Stimulated activated CD4-positive, alpha-beta T cell treated with anti-CD3 and anti-CD28 coated beads, TNF-alpha, amount 100 ng/mL, for 1 hour (primary cell): ENCODE measurements at places on chromosomes 7 and 10.

GRCh38 chr7:12130609-12131008, 80.5 kb upstream of the TMEM106B start:
- no peak for DNase-seq

DNA sequence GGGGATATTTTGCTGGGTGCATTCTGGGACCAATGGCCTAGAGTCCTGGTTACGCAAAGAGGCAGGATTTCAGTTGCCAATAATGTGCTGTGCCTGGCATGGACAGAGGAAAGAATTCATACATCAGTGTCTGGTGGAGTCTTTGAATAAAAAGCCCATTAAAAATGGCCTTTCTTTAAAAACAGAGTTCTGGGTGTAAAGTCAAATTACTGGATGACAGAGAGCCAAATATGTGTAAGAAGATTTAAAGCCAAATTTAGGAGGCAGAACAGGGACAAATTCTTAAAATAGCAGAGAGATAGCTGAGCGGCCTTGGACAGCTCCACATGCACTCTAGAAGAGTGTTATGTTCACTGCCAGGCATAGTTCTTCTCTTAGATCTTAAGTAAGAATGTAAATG, 60.8 kb upstream of the MEOX2 start:
- DNase-seq: no peak

DNA sequence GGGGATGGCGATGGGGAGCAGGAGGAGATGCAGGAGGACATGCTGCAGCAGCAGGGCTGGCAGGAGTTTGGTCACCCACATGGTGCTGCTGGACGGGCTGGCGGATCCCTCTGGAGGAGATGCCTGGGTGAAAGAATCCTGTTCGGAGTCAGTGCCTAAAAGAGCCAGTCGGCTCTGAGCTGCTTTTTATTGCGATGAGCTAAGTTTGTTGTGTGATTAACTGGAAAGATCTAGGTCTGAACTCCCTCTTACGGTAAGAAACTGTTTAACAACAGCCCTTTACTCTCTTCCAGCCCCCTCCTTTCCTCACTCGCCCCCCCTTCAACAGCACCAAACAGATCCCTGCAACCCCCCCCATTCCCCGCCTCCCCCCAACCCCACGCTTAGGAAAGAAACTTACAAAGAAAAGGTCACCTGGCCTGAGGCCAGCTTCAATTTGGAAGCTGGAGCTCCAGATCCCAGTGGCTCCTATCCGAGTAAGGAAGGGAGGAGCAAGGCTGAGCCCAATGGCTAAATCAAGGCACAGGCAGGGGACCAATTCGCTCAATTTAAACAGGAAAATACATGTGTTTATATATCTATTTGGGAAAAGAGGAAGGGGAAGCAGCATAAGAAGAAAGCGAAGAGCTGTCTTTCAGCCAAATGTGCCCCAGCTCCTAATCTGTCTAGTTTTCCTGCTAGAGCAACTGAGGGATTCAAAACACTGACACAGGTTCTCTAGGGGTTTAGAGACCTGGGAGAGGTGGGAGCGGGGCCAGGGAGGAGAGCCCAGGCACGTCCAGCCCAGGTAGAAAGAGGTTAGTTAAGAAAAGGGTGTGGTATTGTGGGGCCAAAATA, at the start of gene HGF:
TSS of gene HGF (minus strand) at position 157 of the 837 bp plus-strand sequence. CDS start at position 81, 76 bp downstream.
- no peak for DNase-seq

GRCh38 chr7:113606325-113606724, 312.5 kb downstream of the PPP1R3A start:
- no peak for DNase-seq

DNA sequence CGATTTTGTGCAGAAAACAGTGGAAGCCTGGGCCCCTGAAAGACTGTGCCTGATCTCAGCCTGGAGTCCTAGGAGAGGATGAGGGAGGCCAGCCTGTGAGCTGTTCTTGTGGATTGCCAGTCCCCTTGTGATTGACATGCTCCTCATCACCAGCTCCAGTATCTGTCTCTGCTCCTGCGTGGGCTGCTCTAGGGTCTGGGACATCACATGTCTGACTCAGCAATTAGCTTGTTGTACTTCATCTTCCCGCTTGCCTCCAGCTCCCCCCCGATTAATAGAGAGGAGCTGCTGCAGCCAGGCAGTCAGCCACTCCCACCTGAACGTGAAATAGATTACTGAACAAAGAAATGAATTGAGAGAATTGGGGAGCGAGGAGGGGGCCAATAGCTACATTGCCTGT, 99.6 kb upstream of the TBX20 start:
- DNase-seq: no peak

DNA sequence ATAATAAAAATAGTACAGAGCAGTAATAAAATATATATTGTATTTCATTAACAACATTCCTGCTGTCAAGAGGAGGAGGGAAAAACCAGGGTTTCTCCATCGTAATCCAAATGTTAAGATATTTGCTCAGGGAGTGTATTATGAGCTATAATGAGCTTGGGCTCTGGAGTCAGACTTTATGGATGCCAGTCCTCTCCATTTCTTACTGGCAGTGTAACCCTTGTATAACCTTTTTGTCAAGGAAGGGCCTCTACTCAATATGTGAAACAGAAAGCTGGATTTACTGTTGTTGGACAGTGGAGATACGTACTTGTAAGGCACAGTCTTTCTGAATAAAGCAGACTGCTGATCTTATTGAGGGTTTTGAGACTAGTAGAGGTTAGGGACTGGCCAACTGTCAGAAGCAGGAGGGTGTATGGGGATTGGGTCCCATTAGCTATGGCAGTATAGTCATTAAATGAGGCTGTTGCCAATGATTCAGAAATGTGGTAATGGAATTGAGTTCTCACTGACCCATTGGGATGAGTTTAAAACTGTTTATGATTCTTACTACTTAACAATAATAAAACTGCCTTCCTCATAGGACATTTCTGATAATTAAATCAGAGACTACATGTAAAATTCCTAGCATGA, 56.5 kb downstream of the ZNF277 start:
- DNase-seq: no peak

DNA sequence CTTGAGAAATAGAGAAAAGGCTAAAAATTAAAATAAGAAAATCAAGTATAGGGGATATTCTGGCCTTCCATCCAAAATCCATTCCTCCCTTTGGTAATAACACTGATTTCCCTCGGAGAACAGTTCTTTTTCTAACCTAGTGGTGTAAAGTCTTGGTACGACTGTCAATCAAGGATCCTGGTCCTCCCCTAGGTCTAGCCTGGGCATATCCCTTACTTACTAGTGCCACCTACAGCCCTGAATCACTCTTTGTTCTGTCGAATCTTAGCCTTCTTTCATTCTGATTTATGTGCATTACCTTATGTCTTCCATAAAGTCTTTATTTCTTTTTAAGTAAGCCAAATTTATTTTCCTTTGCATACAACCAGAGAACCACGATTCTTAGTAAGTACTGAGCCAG, 298.7 kb upstream of the LRRTM3 start:
- DNase-seq: no peak

DNA sequence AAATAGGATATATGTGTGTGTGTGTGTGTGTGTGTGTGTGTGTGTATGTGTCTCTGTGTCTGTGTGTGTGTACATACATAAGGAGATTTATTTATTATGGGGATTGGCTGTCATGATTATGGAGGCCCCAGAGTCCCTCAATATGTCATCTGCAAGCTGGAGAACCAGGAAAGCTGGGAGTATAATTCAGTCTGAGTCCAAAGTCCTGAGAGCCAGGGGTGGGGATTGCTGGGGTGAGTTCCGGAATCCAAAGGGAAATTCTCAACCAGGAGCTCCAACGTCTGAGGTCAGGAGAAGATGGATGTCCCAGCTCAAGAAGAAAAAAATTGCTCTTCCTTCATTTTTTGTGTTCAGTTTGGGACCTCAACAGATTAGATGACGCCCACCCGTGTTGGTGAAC, 50.7 kb upstream of the PLPP4 start:
- no peak for DNase-seq

GRCh38 chr7:114818501-114818900, 103.4 kb upstream of the MDFIC start:
- DNase-seq: no peak

GRCh38 chr7:37352251-37352880, 96.3 kb downstream of the ELMO1 start:
- DNase-seq: no peak

- no peak for DNase-seq
These were observed 16.4 kb downstream of the PRKRIP1 start for GRCh38 chr7:102412548-102412947.

DNA sequence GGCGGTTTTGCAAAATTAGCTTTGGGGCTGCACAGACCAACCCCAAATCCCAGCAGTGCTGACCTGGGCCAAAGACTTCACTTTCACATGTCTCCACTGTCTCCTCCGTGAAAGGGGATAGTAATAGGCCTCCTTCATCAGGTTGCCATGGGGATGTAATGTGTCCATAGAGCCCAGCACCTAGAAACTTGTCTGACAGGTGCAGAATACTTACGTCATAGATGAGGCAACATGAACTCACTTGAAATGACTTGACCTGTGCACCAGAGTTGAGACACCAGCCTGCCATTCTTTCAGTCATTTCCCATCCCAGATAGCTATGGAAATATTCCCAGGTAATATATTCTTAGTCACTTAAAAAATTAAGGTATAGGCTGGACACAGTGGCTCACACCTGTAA, 94.2 kb downstream of the INSYN2A start:
- no peak for DNase-seq

DNA sequence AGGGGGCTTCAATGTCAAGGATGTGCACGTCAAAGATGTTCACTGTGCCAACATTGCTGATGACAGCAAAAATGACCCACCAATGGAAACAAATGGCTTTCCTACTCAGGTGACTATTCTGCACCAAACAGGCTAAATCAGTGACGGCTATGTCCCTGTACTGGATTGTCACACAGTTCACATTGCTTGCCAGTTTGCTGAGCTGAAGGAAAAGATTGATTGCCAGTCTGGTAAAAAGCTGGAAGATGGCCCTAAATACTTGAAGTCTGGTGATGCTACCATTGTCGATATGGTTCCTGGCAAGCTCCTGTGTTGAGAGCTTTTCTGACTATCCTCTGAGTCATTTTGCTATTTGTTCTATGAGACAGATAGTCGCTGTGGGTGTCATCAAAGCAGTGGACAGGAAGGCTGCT, 202.2 kb upstream of the ETV1 start:
- DNase-seq: no peak

GRCh38 chr10:17793823-17794644, 15.1 kb upstream of the MRC1 start:
- no peak for DNase-seq

DNA sequence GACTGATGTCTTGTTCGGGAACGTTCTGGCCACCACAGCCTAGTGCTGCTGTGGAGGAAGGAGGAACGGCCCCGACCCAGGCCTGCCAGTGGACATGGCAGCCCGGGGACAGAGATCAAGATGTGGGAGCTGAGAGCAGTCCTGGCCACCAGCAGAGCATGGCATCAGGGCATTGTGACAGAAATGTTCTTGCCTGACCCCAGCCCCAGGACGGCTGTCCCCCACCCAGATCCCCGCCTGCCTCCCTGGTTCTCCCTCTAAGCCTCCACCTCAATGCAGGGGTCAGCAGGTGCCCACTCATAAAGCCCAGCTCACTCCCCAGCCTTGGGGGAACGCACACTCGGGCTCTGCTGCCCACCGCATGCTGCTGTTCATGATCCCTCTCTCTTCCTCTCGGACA, 42.9 kb upstream of the HSPA12A start:
- no peak for DNase-seq

DNA sequence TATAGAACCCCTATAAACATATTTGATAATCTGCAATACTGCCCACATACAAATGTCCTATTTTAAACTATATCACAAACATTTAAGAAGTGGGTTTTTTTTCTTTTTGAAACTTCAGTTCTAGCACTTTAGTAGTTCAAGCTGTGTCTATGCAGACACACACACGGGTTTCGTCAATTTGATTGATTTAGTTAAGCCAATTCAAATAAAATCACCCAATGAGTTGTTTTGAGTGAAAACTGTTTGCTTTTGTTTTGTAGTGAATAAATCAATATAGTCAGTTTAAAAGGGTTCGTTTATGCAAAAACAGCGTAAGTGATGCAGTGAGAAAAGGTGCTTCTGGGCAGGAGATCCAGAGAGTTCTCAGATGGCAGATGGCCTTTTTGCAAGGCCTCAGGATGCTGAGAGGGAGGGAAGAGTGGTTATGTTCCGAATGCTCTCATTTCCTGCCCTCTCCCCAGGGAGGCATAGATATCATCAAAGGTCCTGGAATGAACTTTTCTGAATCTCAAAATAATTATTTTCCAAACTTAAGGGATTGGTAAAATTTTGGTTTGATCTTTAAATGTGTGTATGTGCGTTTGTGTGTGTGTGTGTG, 102.7 kb downstream of the AGMO start:
- no peak for DNase-seq

GRCh38 chr7:39407137-39407536, 159.1 kb upstream of the YAE1 start:
- no peak for DNase-seq

DNA sequence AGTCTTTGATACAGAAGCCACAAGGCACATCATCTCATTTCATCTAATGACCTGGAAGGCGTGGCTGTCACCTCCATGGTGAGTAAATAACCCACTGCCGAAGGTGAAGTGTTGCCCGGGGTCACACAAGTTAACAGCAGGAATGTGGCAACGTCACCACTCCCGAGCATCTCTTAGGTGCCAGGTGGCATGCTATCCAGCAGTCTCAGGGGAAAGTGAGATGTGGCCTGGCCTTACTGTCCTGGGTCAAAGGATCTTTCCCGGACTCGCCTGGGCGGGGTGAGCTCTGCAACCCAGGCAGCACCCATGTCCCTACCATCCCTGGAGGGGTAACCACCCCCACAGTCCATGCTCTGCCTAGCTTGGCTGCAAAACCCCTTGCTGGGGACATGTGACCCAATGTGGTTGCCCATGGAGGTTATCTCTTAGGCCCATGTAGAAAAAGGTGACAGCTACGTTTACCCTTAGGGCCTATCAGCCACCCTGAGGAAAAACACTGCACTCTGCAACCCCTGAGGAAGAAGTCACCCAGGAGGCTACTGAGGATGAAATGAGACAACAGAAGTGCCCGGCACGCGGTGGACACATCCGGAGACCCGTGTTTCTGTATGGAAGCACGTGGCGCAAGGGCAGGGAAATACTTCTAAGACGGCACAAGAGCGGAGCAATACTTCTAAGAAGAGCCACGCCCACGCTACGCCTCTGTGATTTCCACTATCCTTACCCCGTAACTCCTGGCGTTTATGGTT, 52.0 kb downstream of the BAIAP2L1 start:
- no peak for DNase-seq

GRCh38 chr7:17746020-17746530, 194.2 kb downstream of the SNX13 start:
- no peak for DNase-seq

- no peak for DNase-seq
These were observed 299.9 kb upstream of the LRRN3 start for GRCh38 chr7:110790992-110791391.

DNA sequence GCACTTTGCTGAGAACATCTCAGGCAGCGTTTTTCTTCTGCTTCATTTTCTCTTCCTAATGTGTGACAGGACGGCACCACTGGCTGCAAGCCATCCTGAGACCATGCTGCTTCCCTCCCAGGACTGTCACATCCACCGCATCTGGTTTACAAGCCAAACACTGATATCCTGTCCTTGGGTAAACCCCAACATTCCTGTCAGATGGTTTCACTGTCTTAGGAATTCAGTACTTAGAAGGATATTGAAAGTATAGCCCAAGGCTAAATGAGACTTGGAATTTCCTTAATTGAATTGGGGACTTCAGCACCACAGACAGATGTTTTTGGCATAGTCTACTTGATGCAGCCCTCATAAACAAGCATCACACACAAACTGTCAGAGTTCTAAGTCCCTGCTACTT, 74.2 kb upstream of the PLXNA4 start:
- DNase-seq: no peak

- no peak for DNase-seq
These were observed 25.1 kb downstream of the ZMIZ1 start for GRCh38 chr10:79093658-79094411.

GRCh38 chr10:33453081-33454025, 118.9 kb upstream of the NRP1 start:
- DNase-seq: no peak
